Stimulated activated CD8-positive, alpha-beta memory T cell treated with anti-CD3 and anti-CD28 coated beads, Interleukin-4, amount 100 ng/mL, for 4 hours (primary cell): ENCODE measurements at places on chromosomes 13 and 19.
A peak's percentile ranks its signal among the peaks of the same experiment; 100 is the strongest.

- no peak for DNase-seq
Observed at GRCh38 chr19:17967257-17968051, 547 bp downstream of the KCNN1 start.

GRCh38 chr13:113842336-113843062 is 21.4 kb downstream of the GAS6 start:
- no peak for DNase-seq

- no peak for DNase-seq
Observed at GRCh38 chr13:110698689-110699088, 7.2 kb downstream of the CARS2 start.

- DNase-seq: no peak
Observed at GRCh38 chr13:21402586-21403307, 56.4 kb downstream of the ZDHHC20 start.

DNA sequence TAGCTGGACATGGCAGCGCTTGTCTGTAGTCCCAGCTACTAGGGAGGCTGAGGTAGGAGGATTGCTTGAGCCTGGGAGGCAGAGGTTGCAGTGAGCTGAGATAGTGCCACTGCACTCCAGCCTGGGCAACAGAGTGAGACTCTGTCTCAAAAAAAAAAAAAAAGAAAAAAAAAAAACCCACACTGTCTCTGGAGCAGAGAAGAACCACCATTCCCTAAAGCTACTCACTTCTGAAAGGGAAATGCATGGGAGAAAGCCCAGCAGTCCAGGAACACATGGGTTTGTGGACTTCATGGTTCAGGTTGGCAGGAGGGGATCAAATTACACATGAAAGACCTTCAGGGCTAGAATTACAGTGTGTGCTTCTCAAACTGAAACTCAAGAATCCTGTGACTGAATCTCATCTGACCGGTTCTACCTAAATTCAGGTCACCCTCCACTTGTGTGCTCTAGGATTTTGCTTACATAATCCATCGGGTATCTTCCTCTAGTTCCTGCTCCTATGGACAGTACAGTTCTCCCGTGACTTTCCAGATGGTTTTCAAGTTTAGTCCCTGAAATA is 30.2 kb upstream of the CPB2 start:
- DNase-seq: no peak

GRCh38 chr19:52398081-52398441 is 412 bp downstream of the ZNF528 start:
- DNase-seq: no peak

- no peak for DNase-seq
Observed at GRCh38 chr13:110407531-110407930, 100.4 kb downstream of the COL4A2 start.

DNA sequence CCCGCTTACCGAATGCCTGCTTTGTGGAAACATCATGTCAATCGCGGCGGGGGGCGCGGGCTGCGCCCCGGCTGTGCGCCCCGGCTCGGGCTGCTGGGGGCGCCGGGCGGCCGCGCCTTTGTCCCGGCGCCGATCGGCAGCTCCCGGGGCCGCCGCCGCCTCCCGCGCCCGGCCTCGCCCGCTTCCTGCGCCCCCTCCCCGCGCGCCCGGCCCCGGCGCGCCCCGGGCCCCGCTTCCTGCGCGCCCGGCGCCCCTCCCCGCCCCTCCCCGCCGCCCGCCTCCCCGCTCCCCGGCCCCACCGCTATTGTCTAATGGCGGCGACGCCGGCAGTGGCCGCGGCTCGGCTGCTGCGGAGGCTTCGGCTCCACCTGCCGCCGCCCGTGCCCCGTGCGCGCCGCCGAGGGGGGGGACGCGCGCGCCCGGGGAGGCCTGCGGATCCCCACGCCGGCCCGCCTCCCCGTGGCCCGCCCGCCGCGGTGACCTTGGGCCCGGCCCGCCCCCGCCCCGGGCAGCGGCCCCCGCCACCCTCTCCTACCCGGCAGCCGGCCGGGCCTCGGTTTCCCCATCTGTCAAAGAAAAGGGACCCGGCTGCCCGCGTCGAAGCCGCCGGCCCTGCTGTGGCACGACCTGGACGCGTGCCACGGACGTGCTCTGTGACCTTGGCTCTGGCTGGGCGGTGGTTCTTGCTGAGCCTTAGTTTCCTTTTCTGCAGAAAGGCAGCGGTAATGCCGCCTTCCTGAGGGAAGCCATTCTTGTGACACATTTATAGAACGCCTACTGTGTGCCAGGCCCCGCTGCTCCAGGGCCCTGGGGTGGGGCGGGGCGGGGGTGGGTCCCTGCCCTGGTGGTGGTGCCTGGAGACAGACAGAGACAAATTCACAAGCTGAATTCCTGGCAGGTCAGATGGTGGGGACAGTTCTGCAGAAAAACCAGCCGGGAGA is at the start of gene TLE5:
Gene TLE5 (minus strand): TSS at position 331 of the 941 bp plus-strand sequence. CDS start 295 bp downstream, at position 36.
- peak; percentile 46 for DNase-seq

GRCh38 chr13:113146750-113147149 is 11.7 kb upstream of the PROZ start:
- no peak for DNase-seq

GRCh38 chr19:5954293-5954692 is 23.6 kb downstream of the RANBP3 start:
- no peak for DNase-seq

GRCh38 chr19:53492153-53492552 is 24.6 kb downstream of the ZNF813 start:
- no peak for DNase-seq

GRCh38 chr13:32445461-32445860 is 17.5 kb upstream of the N4BP2L1 start:
- no peak for DNase-seq

GRCh38 chr13:45833242-45833641 is 18.3 kb downstream of the SIAH3 start:
- no peak for DNase-seq

- DNase-seq: no peak
Observed at GRCh38 chr13:99805361-99805760, 166.2 kb downstream of the ZIC5 start.

DNA sequence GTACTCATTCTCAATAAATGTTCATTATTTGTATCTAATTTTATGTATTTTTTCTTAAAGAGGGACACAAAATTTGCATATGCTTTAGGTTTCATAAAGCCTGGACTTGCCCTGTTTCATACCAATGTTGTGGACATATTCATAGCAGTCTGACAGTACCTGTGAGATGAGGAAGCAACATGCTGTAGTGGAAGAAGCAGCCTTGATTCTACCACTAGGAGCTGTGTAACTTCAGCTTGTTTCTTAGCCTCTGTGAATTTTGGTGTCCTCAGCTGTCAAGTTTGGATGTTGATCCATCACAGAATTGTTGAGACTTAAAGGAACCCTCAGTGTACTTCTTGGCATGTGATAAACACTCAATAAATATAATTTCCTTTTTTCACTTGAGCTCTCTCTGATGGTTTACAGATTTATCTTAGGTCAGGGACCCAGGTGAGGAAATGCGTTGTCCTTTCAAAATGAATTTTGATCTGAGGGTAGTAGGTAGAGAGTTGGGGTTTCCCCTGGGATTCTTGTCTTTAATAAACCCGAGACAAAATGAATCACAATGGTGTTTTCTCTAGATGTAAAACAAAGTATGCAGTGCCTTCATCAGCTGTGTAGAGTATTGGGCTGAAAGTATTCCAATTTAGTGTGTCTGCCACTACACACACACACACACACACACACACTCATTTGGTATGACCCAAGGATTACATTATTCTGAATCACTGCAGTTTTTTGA is 152.1 kb downstream of the KCNRG start:
- no peak for DNase-seq

DNA sequence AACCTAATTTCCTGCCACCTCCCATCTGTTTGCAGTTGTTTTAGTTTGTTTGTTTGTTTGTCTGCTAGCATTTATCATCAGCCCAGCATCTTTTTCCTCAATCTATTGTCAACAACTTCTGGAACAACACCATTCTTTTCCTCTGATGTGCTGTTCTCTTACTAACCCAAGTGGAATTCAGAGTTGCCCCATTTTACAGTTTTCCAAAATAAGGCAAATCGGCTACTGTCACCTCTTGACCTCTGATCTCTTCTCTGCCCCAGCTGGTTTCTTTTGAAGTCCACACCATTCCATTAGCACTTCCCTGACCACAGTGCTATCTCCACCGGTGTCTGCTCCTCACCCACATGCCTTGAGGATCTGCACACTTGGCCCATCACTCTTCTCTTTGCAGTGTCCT is 102.4 kb downstream of the EFNB2 start:
- no peak for DNase-seq

- DNase-seq: no peak
Observed at GRCh38 chr19:56112313-56112709, 8.8 kb downstream of the ZNF787 start.

DNA sequence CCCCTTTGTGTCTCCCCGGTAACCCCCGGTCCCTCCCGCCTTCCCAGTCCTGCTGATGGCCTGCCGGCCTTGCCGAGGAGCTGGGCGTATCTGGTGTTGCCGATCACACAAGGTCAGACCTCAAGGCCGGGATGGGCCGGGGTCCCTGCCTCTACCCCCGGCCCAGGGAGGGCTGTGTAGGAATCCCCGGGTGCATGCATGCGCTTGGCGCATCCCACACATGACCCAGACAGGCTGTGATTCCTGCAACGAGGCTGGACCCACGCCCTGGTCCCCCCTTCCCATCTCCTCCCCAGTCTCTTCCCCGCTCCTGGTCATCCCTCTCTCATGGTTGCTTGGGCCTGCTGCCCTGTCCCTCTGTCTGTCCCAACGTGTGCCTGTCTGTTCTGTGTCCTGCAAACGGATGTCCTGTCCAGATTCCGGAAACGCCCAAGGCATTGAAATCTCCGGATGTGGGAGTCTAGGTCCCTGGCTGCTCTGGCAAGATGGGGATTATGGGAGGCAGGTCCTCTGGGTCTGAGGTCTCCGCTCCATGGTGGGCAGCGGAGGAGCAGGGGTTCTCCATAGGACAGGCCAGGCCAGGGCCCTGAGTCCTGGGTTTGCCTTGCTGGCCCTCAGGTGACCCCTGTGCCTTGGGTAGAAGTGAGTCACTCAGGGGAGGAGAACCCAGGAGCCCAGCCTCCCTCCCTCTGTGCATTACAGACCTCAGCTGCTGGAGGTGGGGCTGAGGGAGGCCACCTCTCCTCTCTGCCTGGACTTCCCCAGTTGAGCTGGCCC is 1.6 kb downstream of the PKN1 start:
- no peak for DNase-seq

GRCh38 chr13:68050761-68051160 is 820.6 kb upstream of the PCDH9 start:
- no peak for DNase-seq

- no peak for DNase-seq
Observed at GRCh38 chr19:55179606-55180484, at the start of gene SYT5. SYT5 (minus strand) TSS chr19:55180289; CDS start chr19:55179041, 1,248 bp downstream.

DNA sequence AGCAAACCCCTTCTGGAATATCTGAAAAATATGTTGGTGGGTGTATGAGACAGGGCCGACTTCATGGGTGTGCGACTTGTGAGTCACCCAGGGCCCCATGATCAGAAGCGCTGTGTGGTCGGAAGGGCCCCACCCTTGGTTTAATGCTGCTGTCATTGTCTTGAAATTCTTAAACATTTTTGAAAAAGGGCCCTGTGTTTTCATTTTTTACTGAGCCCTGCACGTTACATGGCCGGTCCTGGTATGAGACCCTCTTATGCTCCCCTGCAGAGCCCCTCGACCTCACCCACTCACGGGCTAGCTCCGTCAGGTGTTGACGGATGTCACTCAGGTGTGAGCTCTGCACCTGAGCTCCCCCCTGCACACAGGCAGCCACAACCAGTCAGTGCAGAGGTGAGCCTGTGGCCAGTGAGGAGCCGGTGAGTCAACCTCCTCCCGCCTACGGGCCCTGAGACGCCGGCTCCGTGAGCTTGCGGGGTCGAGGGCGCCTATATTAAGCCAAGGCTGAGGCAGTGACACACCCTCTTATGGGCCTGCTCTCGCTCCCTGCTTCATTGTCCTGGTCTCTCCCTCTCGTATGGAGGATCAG is 27.7 kb downstream of the GADD45B start:
- peak; percentile 63 for DNase-seq

DNA sequence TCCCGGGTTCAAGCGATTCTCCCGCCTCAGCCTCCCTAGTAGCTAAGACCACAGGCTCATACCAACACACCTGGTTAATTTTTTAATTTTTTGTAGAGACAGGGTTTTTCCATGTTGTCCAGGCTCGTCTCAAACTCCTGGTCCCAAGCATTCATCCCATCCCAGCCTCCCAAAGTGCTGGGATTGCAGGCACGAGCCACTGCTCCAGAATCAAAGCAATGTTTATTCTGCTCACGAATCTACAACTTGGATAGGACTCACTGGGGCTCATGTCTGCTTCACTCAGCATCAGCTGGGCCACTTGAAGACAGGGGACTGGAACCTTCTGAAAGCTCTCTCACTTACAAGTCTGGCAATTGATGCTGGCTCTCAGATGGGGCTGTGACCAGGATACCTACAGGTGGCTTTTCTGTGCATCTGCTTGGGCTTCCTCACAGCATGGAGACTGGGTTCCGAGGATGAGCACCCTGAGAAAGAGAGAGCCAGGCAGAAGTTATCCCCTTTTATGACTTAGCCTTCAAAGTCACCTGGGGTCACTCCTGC is 8.2 kb upstream of the ZNF792 start:
- no peak for DNase-seq

GRCh38 chr13:73984949-73985691 is 149.1 kb downstream of the KLF12 start:
- peak; percentile 62 for DNase-seq

- no peak for DNase-seq
Observed at GRCh38 chr13:66835040-66835628, 395.0 kb downstream of the PCDH9 start.

DNA sequence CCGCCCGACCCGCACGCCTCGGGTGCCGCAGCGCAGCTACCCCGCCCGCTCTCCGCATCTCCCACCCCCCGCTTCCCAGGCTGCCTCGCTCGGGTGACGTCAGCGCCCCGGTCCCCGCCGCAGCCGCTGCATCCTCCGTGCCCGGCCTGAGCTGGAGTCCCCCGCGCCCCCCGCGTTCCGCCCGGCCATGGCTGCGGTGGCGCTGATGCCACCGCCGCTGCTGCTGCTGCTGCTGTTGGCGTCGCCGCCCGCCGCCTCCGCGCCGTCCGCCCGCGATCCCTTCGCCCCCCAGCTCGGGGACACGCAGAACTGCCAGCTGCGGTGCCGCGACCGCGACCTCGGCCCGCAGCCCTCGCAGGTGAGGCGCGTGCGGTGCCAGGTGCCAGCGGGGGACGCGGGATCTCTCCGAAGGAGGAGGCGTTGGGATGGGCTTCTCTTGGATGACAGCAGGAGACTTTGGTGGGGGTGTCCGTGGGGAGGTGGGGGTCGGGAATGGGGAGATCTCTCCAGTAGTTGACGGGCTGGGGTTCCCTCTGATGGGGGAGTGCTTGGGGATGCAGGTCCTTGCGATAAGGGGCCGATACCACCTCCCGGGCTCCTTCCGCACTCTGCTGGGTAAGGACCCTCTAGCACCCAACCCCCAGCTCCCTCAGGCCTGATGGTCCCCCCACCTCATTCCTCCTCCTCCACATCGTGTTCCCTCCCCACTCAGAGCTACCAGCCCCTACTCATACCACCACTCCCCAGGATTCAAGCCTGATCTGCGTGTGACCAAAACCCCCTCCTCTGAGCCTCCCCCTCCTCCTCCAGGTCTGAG is at the start of gene TMEM59L:
Gene TMEM59L (plus strand): TSS at position 99 of the 817 bp plus-strand sequence. CDS start 89 bp downstream, at position 188.
- peak; percentile 12 for DNase-seq

- no peak for DNase-seq
Observed at GRCh38 chr19:40717880-40718773, 1.2 kb downstream of the ITPKC start.
